Stimulated activated CD4-positive, alpha-beta T cell treated with anti-CD3 and anti-CD28 coated beads, Interleukin-12 subunit alpha, Interleukin-12 subunit beta, amount 100 ng/mL, for 4 hours (primary cell): ENCODE measurements at places on chromosomes 4 and X.

DNA sequence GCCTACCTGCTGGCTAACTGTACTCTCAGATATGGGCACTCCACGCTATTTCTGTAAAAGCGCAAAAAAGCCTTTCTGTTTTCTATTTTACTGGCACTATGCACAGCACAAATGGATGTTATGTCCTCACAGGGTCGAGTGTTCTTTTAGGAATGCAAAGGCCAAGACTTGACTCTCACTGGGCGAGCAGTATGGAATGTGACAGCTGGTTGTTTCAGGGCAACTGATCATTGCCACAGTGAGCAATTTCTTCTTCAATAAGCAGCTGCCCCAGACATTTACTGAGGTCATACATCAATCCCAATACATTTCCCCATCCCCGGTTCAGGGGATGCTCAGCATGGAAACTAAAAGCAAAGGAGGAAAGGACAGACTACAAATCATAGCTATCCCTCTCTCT, 58.2 kb downstream of the PDE5A start:
- no peak for DNase-seq

GRCh38 chr4:111475666-111476065, 669.6 kb upstream of the FAM241A start:
- no peak for DNase-seq

GRCh38 chr4:114161809-114162208, 182.4 kb upstream of the ARSJ start:
- DNase-seq, result no peak

GRCh38 chrX:47169726-47170515, 23.7 kb upstream of the UBA1 start:
- DNase-seq, result no peak

DNA sequence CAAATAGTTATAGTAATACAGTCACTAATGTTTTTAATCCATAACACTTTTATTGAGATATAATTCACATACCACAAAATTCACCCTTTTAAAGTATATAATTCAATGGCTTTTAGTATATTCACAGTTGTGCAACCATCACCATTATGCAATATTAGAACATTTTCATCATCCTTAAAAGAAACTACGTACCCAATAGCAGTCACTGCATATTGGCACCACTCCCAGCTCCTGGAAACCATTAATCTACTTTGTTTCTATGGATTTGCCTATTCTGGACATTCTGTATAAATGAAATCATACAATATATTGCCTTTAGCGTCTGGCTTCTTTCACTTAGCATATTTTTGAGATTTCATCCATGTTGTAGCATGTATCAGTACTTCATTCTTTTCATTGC, 99.3 kb downstream of the AMMECR1 start:
- no peak for DNase-seq

GRCh38 chr4:34009951-34010350, 2234.4 kb downstream of the ARAP2 start:
- no peak for DNase-seq

DNA sequence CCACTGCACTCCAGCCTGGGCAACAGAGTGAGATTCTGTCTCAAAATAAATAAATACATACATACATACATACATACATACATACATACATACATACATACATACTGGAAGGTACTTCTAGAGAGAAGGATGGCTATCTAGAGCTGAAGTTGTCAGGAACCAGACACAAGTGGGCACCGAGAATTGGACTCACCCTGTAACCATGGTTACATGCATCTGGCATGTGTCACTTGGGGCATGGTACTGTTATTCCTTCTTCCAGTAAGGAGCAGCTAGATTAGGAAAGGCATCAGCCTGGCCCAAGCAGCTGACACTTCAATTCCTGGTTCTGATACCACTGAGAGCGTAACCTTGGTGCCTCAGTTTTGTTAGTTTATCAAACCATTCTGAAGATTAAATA, 127.1 kb downstream of the SH3KBP1 start:
- no peak for DNase-seq

DNA sequence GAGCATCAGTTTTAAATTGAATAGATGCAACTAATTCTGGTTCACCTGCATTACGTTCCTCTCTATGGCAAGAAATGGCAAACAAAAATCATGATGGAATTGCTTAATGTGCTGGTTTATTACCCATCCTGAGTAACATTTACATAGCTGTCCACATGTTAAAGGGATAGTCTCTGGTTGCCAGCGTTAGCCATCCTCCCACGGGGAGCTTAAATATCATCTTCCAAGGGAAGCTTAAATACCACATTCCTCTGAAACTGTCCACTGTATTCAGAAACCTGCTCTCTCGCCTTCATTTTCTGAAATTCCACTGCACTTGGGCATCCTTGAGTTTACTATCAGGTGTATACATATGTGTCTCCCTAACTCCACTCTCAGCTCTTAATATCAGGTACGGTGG, 586.6 kb downstream of the TLL1 start:
- no peak for DNase-seq

DNA sequence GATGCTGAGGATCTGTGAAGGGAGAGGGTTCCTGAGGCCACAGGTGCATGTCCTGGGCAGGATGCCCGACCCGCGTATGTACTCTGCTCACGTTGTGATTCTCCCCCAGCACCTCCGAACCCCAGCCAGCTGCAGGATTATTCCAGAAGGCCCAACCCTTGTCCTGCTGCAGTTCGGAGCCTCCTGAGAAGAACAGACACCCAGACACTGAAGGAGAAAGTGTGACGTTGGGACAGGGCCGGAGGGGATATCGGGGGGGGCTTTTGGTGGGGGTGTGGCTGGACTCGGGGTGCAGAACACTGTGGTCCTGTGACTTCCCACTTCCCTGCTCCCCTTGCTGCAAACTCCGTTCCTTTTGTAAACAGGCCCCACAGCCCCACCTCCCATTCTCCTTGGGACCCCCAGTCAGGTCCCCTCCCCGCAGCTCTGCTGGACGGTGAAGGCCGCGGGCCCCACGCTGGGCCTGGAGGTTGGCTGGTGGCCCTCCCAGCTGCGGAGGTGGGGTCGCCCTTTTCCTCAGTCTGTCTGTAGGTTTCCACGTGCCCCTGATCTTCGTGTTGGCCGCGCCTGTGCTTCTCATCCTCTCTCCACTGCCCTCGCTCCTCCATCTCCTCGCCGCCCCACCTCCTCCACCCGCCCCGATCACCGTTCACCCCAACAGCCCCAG, 83.0 kb upstream of the ADRA2C start:
- DNase-seq, result no peak

- DNase-seq, result no peak
Measured at GRCh38 chr4:136917312-136918110, 614.8 kb downstream of the PCDH18 start.

- DNase-seq, result no peak
Measured at GRCh38 chrX:155998761-155999510, 1.4 kb downstream of the IL9R start.

GRCh38 chrX:121733514-121733913, 686.1 kb downstream of the GLUD2 start:
- no peak for DNase-seq

GRCh38 chrX:1529756-1530155, 7.2 kb downstream of the P2RY8 start:
- DNase-seq, result no peak
